ENCODE measurements at places on chromosomes 13 and 19. TPM values are rescaled to one million over a fixed set of nuclear protein-coding genes. Genes with fewer than 3 reads are reported as not detected.

IRGC gene
- not detected for total RNA-seq

GJB2 gene
- not detected for total RNA-seq

PLIN4 gene
- total RNA-seq, result not detected

BEST2 gene
- not detected for total RNA-seq

HSPBP1 gene
- 44.9 TPM for total RNA-seq

DMRTC2 gene
- not detected for total RNA-seq

GSK3A gene
- 39.8 TPM for total RNA-seq

TSSK6 gene
- total RNA-seq, result 0.81 TPM

LILRB4 gene
- not detected for total RNA-seq

GZMM gene
- not detected for total RNA-seq

DNA sequence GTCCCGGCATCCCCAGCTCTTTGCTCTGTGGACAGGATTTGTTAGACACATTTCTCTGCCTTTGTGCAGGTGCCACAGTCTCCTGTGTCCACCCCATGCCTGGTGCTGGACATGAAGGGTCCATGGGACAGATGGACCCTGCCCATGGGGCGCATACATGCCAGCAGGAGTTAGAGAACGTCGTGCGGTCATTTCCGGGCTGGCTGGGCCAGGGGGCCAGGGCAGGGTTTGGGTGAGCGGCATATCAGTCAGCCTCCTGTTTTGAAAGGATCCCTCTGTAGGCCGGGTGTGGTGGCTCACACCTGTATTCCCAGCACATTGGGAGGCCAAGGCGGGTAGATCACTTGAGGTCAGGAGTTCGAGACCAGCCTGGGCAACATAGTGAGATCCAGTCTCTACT lies 11.0 kb downstream of the KLHL26 start:
- H3K27ac ChIP-seq, result no peak overlapping the region
- peaks cover 5% of the 10 kb centered on the region for H3K27me3 ChIP-seq
- H3K36me3 ChIP-seq, result peaks cover 9% of the 10 kb centered on the region

DNA sequence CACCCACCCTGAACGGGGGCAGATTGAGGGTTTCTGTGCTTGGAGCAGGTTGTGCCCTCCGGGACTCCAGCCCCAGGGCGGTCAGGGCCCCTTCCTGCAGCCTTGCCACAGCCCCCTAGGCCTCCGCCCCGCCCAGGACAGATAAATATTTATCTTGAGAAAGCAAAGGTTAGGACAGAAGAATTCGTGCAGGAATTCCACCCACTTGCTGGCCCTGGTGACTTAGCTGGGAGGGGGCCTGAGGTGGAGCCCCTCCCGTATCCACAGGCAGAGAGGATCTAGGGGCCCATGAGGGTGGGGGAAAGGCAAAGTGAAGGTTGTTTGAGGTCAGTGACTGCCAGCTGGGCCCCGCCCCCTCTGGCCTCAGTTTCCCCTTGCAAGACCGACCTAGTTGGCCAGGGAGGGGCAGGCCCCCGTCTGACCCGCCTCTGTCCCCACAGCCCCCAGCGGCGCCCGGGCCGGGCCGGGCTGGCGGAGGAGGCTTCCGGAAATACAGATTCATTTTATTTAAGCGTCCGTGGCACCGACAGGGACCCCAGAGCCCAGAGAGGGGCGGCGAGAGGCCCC lies 5.2 kb downstream of the MIDN start:
- peak overlapping the region; percentile 86 for H3K4me3 ChIP-seq
- peaks cover 22% of the 10 kb centered on the region for H3K27me3 ChIP-seq
- peak overlapping the region; percentile 96 for H3K27ac ChIP-seq
- peaks cover 18% of the 10 kb centered on the region for H3K36me3 ChIP-seq
- peaks cover 27% of the 10 kb centered on the region for H3K4me1 ChIP-seq
- DNase-seq, result no peak

DNA sequence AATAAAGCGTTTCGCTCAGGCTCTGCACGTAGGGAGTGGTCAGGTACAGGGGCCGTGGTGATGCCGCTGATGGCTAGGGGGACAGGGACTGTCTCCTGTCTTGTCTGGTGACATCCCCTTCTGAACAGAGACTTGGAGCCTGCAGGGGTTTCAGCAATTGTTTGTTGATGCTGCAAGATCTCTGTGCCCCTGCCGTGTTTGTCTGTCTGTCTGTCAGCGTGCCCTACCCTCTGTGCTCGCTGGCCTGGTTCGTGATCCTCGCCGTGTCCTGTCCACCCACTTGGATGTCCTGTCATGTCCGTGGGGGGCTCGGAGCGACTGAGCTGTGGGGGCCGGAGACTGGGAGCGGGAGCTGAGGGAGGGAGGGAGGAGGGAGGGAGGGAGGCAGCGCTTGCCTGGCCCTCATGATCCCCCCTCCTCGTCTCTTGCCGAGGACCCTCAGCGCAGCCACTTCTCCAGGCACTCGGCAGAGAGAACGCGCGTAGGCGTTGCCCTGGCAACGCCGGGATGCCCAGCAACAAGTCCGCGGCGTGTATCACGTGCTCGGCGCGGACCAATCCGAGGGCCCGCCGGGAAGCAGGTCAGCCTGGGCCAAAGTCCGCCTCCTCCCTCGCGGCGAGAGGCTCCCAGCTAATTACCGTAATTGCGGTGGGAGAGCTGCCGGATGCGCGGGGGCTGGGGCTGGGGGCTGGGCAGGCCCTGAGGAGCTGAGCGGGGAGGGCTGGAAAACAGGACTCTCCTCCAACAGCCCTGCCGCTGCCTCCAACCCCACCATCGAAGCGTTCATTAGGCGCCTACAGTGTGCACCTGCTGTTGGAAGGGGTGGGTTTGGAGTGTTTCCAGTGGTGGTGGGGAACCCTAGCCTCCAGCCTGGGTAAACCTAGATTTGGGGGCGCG lies 31.9 kb upstream of the FEM1A start:
- H3K27me3 ChIP-seq, result peaks cover 21% of the 10 kb centered on the region
- H3K4me1 ChIP-seq, result no peaks in the 10 kb centered on the region
- peak; percentile 69 for DNase-seq
- no peaks in the 10 kb centered on the region for H3K36me3 ChIP-seq

GRCh38 chr13:93740334-93740733 lies 513.7 kb downstream of the GPC6 start:
- H3K27me3 ChIP-seq, result peaks cover 1% of the 10 kb centered on the region
- H3K36me3 ChIP-seq, result no peaks in the 10 kb centered on the region
- no peak for DNase-seq
- H3K4me3 ChIP-seq, result no peak overlapping the region
- H3K27ac ChIP-seq, result no peak overlapping the region
- peaks cover 8% of the 10 kb centered on the region for H3K4me1 ChIP-seq

DNA sequence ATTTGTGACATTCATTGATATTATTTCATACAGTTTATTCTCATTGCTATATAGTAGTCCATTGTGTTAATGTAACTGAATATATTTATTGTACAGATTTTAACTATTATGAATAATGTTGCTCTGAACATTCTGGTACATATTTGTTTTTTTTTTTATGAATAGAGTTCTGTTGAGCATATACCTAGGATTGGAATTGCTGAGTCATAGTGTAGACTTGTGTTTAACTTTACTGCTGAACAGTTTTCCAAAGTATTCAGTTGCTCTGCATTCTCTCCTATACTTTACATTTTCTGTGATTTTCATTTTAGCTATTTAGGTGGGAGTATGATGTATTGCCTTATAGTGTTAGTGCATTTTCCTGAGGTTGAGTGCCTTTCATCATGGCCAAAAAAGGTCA lies 97.5 kb downstream of the MAB21L1 start:
- peaks cover 10% of the 10 kb centered on the region for H3K4me1 ChIP-seq
- no peak overlapping the region for H3K4me3 ChIP-seq
- DNase-seq, result no peak
- no peaks in the 10 kb centered on the region for H3K27me3 ChIP-seq

DNA sequence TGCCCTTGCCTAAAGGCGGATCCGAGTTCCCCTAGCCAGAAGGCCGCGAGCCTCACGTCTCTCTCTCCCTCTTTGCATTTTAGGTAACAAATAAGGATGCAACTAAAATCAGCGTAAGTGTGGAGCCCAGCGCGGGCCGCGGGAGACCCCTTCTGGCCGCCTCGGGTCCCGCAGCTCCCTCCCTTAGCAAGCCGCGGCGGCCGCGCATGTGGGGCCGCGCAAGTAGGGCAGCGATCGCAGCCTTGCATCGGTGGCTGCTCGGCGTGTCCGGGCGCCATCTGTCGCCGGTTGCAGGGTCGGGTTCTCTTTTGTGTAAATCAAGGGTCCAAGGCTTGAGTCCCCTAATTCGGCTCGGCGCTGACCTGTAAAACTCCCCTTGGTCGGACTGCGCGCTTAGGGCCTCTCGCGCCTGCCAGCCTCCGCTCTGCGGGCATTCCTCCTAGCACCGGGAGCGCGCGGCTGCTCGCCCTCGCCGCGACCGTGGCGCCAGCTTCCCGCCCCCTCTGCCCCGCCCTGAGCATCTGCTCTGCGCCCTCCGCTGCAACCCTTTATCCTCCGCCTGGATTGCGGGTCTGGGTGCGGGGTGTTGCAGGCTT lies 2.7 kb downstream of the VSTM2B start:
- H3K4me3 ChIP-seq, result no peak overlapping the region
- peak; percentile 12 for DNase-seq
- no peaks in the 10 kb centered on the region for H3K36me3 ChIP-seq
- peaks cover 33% of the 10 kb centered on the region for H3K27me3 ChIP-seq
- no peaks in the 10 kb centered on the region for H3K4me1 ChIP-seq

GRCh38 chr13:44894001-44894770 lies 95.1 kb downstream of the NUFIP1 start:
- H3K4me1 ChIP-seq, result no peaks in the 10 kb centered on the region
- peaks cover 3% of the 10 kb centered on the region for H3K27me3 ChIP-seq
- no peak overlapping the region for H3K27ac ChIP-seq
- H3K36me3 ChIP-seq, result no peaks in the 10 kb centered on the region

DNA sequence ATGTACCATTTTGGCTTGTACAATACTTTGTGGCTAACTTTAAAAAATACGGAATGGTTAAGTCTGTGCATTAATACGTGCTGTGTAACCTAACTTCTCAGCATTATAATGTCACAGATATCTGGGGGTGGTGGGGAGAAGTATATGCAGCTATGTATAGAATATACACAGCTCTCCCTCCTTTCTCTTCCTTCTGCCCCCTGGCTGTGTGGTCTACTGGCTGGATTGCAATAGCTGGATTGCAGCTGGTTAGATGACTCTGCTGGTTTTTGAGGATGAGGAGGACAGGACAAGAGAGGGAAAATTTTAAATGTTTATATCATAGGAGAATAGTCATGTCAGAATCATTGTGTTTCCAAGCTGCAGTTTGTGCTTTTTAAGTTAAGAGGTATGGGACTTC lies 9.7 kb downstream of the RNASEH2B start:
- H3K36me3 ChIP-seq, result peaks cover 26% of the 10 kb centered on the region
- no peaks in the 10 kb centered on the region for H3K27me3 ChIP-seq
- no peak overlapping the region for H3K4me3 ChIP-seq
- DNase-seq, result no peak
- H3K4me1 ChIP-seq, result peaks cover 13% of the 10 kb centered on the region

GRCh38 chr13:23394821-23395220 lies 38.7 kb downstream of the SACS start:
- peaks cover 24% of the 10 kb centered on the region for H3K4me1 ChIP-seq
- H3K27ac ChIP-seq, result no peak overlapping the region
- no peak for DNase-seq

DNA sequence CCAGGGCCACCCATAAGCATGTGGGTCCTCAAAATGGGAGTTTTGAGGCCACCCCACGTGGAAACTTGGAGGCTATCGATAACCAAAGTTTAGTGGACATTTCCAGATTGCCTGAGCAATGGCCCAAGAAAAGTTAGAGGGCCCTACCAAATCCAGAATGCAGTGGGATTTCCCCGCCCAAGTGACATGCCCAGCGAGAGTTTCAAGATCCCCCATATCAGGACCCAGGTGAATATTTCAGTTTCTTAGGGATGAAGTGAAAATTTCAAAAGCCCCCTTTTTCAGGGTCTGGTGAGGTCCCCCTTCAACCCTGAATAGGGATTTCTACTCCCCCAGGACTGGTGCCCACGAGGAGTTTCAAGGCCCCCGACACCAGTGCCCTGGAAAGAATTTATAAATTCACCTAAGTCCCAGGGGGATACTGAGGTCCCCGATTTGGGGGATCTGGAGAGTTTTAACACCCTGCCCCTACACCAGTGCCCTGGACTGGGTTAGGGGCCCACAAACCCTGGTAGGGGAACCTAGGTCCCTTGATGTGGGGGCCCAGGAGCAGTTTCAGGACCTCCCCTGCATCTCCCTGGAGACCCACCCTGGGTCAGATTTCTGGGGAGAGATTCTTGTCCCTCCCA lies 695 bp downstream of the BST2 start:
- peaks cover 7% of the 10 kb centered on the region for H3K27me3 ChIP-seq
- peaks cover 6% of the 10 kb centered on the region for H3K4me1 ChIP-seq
- no peak for DNase-seq
- H3K36me3 ChIP-seq, result no peaks in the 10 kb centered on the region
- no peak overlapping the region for H3K27ac ChIP-seq

DNA sequence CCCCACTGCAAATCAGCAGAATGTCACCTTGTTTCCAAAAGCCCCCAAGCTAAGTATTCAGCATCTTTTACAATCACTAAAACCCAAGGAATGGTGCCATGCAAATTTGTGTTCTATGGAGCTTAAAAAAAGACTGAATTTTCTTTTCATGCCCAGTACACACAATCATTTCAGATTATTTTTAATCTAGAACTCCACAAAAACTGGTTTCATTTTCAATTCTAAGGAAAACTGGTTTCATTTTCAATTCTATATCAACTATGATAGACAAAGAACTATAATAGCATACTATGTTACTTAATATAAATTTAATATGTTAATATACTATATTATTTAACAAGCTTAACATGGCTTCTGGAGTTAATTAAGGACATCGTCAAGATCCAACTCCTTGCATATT lies 88.4 kb upstream of the DOCK9 start:
- peaks cover 63% of the 10 kb centered on the region for H3K4me1 ChIP-seq
- no peak overlapping the region for H3K27ac ChIP-seq
- peaks cover 36% of the 10 kb centered on the region for H3K36me3 ChIP-seq
- no peak for DNase-seq

GRCh38 chr13:59747529-59747928 lies 416.2 kb downstream of the DIAPH3 start:
- no peaks in the 10 kb centered on the region for H3K27me3 ChIP-seq
- H3K4me1 ChIP-seq, result peaks cover 76% of the 10 kb centered on the region
- H3K36me3 ChIP-seq, result peaks cover 4% of the 10 kb centered on the region

DNA sequence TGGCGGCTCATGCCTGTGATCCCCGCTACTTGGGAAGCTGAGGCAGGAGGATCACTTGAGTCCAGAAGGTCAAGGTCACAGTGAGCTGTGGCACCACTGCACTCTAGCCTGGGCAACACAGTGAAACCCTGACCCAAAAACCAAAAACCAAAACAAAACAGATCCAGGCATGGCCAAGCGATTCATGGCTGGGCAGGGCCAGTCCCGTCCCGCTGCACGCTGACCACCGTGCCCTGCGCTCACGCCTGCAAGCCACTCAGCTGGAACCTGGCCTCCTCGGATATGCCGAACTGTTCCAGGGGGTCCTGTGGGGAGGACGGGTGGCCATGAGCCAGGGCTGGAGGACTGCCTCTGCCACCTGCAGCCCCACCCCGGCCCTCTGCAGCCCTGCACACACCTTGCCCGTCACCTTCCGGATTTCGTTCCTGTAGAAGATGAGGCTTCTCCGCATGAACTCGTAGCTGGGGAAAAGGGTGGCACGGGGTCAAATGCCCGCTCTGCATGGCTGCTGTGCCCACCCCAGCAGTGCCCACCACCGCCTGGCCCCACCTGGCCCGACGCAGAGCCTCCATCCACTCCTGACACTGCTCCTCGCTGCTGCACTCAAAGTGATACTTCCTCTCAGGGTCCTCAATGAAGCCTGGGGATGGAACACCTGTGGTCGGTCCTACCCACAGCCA lies 2.4 kb downstream of the PLEKHJ1 start:
- no peak for DNase-seq
- H3K4me3 ChIP-seq, result peak overlapping the region; percentile 89
- peaks cover 35% of the 10 kb centered on the region for H3K36me3 ChIP-seq
- peak overlapping the region; percentile 82 for H3K27ac ChIP-seq

- peak; percentile 21 for DNase-seq
- H3K4me1 ChIP-seq, result peaks cover 44% of the 10 kb centered on the region
- H3K4me3 ChIP-seq, result peak overlapping the region; percentile 52
These were observed 13.2 kb downstream of the GADD45B start for GRCh38 chr19:2488942-2489731.
